ENCODE measurements at places on chromosomes 3 and 15. TPM values are rescaled to one million over a fixed set of nuclear protein-coding genes. Genes with fewer than 3 reads are reported as not detected.

SLC28A2 gene
- polyA plus RNA-seq = not detected

ZNF654 gene
- 16.2 TPM for polyA plus RNA-seq

IL17RB gene
- polyA plus RNA-seq = 5.1 TPM

RHOV gene
- 0.36 TPM for polyA plus RNA-seq

INKA1 gene
- polyA plus RNA-seq = not detected
